ENCODE measurements at places on chromosomes 13 and 19.
A peak's percentile ranks its signal among the peaks of the same experiment; 100 is the strongest.

DNA sequence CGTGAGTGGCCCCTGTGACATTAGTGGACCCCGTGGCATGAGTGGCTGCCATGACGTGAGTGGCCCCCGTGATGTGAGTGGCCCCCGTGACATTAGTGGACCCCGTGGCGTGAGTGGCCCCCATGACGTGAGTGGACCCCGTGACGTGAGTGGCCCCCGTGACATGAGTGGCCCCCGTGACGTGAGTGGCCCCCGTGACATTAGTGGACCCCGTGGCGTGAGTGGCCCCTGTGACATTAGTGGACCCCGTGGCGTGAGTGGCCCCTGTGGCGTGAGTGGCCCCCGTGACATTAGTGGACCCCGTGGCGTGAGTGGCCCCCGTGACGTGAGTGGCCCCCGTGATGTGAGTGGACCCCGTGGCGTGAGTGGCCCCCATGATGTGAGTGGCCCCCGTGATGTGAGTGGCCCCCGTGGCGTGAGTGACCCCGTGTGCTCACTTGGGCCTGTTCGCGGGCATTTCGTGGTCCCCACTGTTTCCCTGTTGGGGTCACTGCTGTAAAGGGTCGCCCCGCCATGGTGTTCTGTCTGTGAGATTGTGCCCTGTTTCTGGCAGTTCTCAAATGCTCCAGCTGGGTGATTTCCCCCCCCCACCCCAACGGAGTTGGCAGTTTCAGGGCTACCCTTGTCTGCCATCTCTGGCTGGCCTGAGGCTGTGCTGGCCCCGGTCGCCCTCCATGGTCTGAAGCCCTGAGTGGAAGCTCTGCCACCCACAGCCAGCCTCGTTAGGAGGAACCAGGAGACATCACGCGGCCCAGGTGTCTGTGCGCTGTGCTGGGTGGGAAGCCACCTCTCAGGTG, 64.2 kb downstream of the MCF2L start:
- no peak for DNase-seq

- no peak for DNase-seq
Observed at GRCh38 chr19:28501976-28502375, 711.0 kb downstream of the UQCRFS1 start.

DNA sequence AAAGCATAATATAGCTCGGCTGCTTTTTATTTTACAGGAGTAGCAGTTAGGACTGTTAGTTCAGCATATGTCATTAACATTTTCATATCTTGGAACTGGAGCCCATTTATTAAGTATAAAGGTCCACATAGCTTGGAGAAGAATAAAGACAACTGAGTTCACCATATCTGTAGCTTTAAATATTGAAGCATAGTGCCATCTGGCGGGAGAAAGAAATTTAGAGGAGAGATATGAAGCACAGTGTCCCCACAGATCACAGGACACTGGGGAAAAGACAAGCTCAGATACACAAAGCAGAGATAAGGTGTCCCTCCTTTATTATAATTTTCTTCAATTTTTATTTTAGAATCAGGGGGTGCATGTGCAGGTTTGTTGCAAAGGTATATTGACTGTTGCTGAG, 104.7 kb upstream of the FREM2 start:
- peak; percentile 50 for DNase-seq

DNA sequence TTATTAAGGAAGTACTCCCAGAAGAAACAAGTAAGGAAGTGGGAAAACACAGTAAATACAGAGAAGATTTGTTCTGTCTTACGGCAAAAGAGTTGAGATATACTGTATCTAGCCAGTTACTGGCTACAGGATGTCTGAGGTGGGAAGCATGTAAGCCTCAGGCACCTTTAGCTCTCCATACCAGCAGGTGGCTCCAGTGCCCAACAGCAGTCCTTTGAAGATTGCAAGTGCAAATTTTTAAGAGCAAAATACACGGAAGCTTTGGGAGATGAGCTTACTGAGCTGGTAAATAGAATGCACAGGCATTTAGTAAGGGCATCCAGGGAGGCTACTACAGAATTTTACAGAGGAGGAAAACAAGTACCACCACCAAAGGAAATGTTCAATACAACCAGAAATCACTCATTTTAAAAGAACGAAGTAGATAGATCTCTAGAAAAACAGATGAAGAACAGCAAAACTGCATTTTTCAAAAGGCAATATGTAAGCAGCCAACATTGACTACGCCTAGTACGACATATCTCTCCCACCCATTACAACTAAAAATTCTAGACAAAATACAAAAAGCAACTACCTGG, 57.9 kb upstream of the VSTM2B start:
- no peak for DNase-seq

DNA sequence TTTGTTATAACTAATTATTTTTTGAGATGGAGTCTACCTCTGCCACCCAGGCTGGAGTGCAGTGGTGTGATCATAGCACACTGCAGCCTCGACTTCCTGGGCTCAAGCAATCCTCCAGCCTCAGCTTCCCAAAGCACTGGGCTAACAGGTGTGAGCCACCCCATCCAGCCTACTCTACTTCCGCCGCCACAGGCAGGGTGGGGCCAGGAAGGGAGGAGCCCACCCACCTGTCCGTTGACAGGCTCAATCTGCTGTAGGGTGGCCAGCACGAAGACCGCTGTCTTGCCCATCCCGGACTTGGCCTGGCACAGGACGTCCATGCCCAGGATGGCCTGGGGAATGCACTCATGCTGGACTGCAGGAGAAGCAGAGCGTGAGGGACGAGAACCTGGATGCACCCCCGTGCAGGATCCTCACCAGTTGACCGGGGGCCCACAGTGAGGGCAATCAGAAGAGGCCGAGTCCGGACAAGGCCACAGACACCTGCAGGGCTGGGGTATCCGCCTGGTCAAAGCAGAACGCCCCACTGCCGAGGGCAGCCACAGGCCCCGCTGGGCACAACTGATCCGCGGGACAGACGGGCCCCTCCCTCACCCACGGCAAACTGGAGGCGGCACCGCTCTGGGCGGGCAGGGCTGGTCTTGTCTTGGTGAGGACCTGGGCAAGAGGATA, 6.7 kb downstream of the DDX39A start:
- DNase-seq: no peak

DNA sequence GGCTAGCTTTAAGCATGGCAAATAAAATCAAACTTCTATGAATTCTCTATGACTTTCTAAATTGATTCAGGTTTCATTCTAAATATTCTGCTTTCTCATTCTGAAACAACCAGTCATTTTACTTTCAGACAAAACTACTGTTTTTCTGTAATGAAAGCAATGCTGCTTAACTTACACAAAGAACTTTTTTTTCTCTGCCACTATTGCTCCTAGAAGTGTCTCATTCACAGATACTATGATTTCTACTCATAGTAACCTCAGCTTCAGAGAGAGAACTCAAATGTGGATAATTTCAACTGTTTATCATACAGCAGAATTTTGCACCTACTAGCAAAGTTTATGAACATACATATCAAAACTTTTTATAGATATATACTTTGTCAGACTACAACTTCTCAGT, 724.6 kb downstream of the SLITRK5 start:
- DNase-seq: no peak

- DNase-seq: peak; percentile 94
Observed at GRCh38 chr19:14571695-14572490, at the start of gene NDUFB7. NDUFB7 (minus strand) TSS chr19:14572066; CDS start chr19:14572000, 66 bp downstream.

DNA sequence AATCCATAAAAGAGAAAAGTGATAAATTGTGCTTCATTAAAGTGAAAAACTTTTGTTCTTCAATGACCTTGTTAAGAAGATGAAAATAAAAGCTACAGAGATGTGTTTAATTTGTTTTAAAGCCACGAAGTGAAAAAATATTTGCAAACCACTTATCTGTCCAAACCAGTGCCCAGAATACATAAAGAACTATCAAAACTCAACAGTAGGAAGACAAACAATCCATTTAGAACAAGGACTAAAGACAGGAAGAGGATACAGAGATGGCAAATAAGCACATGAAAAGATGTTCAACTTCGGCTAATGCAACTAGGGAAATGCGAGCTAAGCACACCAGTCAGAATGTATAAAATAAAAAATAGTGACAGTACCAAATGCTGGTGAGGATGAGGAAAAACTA, 15.0 kb downstream of the GJB6 start:
- DNase-seq: no peak

DNA sequence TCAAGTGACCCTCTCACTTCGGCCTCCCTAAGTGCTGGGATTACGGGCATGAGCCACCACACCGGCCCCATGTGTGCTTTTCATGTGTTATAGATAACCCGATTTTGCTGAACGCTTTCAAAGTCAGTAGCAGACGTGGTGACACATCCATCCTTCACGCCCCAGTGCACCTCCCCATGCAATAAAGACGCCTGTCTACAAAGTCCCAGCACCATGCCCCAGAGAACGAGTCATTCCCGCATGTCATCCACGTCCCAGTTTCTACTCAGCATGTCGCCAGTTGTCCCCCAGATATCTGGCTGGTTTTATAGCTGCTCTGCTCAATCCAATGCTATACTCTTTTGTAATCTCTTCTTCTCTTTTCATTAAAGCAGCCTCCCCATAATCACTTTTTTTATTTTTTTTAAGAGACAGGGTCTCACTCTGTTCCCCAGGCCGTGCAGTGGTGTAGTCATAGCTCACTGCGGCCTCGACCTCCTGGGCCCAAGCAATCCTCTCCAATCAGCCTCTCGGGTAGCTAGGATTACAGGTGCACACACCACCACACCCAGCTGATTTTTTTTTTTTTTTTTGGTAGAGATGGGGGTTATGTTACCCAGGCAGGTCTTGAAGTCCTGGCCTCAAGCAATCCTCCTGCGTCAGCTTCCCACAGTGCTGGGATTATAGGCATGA, 42.5 kb downstream of the DNM2 start:
- peak; percentile 61 for DNase-seq

- DNase-seq: no peak
Observed at GRCh38 chr13:110635405-110636002, 20.2 kb downstream of the NAXD start.

- DNase-seq: peak; percentile 22
Observed at GRCh38 chr13:100835695-100836094, 161.1 kb upstream of the TMTC4 start.

GRCh38 chr19:17335575-17335974, 920 bp upstream of the ANO8 start:
- DNase-seq: no peak

DNA sequence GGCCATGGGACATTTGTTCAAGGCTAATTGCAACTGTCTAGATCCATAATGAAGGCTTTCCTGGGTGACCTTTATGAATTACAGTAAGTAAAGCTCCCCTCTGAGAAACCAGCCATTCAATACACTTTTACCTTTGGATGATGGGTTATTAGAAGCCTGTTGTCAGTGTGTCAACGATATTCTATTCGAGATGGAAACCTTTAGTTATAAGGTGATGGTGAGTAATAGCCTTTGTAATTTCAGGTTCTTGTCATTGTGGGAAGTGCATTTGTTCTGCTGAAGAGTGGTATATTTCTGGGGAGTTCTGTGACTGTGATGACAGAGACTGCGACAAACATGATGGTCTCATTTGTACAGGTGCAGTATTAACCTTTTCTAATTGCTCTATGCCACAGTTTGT, 261.7 kb downstream of the ITGBL1 start:
- no peak for DNase-seq

DNA sequence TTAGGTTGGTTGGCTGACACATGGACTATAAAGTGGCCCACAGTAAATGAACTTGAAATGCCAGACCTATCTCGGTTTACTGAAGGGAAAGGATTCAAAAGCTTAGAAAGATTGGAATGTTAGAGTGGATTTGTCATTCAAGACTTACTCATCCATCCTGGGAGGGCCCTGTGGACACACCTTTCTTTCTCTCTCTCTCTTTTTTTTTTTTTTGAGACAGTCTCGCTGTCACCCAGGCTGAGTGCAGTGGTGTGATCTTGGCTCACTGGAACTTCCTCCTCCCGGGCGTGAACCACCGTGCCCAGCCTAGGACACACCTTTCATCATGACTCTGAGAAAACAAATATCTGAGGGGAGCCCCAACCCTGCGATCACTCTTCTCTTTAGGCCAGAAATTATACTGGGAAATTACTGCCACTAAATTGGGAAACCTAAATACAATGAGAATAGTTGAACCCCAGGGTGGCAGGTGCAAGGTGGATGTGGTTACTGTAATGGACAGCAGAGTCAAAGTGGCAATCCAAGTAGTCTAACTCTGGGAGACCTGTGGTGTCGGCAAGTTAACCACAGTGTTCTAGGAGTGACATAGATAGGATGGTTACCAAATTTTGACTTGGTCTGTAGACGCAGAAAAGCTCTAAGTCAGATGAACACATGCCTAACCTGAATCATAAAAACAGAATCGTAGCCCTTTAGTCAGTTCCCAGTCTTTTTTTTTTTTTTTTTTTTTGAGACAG, 47.1 kb upstream of the ZMYM5 start:
- peak; percentile 29 for DNase-seq

DNA sequence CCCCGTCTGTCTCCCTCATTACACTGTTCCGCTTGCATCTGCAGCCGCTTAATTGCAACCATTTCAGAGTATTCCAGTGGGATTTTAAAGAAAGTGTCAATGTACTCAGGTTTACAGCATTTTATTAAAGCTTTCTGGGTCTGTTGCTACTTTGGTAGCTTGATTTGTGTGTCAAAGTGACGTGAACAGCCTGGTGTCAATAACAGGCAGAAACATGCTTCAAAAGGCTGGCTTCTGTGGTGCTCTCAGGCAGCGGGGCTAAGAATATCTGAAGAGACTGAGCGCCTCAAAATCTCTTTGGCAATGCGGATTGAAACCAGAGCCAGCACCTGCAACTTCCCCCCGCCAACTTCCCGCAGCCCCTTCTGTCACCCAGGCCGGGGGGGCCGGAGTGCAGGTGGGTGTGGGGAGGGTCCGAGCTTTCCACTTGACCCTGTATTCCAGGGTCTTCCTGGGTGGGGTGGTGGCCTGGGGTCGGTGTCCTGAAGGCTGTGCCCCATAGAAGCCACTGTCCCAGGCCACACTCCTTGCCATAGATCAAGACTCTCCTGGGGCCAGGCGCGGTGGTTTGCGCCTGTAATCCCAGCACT, 81.2 kb downstream of the KDM4B start:
- DNase-seq: no peak

- peak; percentile 88 for DNase-seq
Observed at GRCh38 chr19:55086730-55087541, 11.3 kb downstream of the EPS8L1 start.

DNA sequence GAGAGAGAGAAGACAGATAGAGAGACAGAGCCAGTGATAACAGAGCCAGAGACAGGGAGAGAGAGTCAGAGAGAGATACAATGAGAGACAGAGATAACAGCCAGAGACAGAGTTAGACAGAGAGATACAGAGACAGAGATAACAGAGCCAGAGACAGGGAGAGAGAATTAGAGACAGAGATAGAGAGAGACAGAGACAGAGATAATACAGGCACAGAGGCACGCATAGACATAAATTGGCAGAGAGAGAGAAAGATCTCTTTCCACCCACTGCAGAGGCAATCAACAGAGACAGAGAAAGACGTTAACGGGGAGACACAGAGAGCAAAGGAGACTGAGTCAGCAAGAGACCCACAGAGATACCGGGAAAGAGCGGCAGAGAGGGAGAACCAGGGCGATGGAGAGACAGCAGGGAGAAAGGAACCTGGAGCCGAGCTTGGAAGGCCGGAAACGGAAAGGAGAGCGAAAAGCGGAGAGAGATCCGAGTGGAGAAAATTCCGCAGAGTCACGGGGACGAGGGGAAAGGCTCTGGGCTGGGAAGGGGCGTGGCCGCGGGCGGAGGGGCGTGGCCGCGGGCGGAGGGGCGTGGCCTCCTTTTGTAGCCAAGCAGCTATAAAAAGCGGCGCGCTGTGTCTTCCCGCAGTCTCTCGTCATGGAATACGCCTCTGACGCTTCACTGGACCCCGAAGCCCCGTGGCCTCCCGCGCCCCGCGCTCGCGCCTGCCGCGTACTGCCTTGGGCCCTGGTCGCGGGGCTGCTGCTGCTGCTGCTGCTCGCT, at the start of gene TNFSF9:
TSS of gene TNFSF9 (plus strand) at position 641 of the 777 bp plus-strand sequence. CDS start at position 652, 11 bp downstream.
- DNase-seq: peak; percentile 88
